Activated CD8-positive, alpha-beta memory T cell treated with anti-CD3 and anti-CD28 coated beads for 1 hour (primary cell): ENCODE measurements at places on chromosomes 12 and 14.

- DNase-seq: no peak
These were observed 2.0 kb downstream of the PTHLH start for GRCh38 chr12:27970401-27971120.

DNA sequence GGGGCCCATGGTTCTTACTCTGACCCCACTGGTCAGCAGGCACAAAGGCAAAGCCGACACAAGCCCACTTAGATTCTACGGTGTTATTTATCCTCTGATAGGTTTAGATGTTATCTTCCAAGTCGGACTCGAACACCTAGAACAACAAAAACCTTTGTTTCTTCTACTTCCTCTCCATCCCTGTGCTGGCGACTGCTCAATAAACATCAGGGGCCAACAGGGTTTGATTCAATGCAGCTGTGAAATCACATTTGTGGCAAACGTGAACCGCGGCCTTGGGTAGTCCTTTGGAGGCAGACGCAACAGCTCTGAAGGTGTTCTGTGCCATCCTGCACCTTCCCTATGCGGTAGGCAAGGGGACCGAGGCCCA lies 87.2 kb downstream of the CHGA start:
- DNase-seq: no peak

DNA sequence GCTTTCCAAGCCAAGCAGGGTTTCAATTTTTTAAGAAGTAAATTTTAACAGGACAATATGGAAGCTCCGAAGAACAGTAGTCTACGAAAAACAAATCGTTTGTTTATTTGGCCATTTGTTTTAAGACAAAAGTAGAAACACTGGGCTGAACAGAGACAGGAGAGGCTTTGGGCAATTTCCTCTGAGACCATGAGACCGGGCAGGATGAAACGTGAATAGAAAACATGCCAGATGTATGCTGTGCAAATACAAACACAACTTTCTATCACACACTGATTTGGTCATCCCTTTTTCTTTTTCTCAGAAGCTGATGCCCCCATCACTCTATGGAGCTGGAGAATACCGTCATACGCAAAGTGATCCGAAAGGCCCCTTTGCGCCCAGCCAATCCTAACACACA lies 1111.1 kb downstream of the BCL11B start:
- no peak for DNase-seq

- DNase-seq: no peak
These were observed 19.4 kb upstream of the LIMA1 start for GRCh38 chr12:50302686-50303085.

GRCh38 chr12:108446766-108447165 lies 68.3 kb upstream of the FICD start:
- no peak for DNase-seq

GRCh38 chr14:52366796-52367315 lies 52.7 kb downstream of the PTGER2 start:
- DNase-seq: no peak

DNA sequence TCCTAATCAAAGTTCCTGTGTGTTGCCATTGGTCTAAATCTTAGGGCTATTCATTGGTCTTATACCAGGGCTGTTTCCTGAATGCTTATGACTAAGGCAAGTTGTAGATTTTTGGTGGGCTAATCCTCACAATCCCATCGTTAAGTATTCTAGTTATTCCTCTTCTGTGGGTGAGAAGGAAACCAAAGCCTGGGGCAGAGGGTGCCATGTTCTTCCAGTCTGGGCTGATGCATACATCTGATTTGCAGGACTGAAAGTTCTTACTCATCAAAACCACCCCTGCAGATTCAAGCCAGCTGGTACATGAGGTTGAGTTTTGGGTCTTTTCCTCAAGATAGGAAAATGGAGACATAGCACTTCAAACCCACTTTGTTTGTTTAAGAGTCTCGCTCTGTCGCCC lies 25.7 kb downstream of the PPP1CC start:
- no peak for DNase-seq

GRCh38 chr12:115606040-115606439 lies 671.5 kb downstream of the MED13L start:
- no peak for DNase-seq

GRCh38 chr12:69120354-69120753 lies 119.0 kb upstream of the CPSF6 start:
- no peak for DNase-seq

- DNase-seq: no peak
These were observed 90.9 kb downstream of the B4GALNT3 start for GRCh38 chr12:550473-551260.

DNA sequence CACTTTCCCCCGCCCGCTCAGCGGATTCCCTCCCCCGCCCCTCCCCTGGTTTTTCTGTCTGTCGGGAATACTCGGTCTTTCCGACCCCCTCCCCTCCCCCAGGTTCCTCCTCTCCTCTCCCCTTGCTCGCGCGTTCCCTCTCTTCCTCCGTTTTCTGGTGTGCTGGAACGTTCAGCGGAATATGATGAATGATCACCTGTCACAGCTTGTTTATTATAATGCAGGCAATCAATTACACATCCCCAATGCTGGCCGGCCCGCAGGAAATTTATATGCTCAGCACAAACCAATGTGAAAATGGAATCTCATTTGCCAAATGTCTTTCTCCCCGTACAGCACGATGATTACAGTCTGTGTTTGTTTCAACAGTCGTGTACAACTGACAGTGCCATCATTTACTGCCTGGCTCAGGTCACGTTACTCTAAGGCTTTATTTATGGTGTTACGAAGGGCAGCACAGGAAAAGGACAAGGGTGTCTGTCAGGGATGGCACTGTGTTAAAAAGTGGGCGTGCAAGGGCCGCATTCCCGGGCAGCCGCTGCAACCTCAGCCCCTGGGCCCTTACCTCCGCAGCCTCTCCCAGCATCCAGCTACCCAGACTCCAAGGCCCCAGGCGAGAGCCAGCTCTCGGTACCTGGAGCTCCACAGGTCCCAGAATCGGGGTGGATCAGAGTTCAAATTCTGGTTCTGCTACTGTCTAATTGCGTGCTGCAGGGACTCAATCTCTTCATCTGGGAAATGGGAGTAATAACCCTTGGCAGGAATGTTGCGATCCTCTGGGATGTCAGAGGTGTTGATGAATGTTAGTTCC lies 24.7 kb upstream of the MAP1LC3B2 start:
- DNase-seq: no peak

- DNase-seq: peak; percentile 20
These were observed 24.9 kb downstream of the SLC6A12 start for GRCh38 chr12:188910-189621.

- DNase-seq: no peak
These were observed 56.1 kb downstream of the BMP4 start for GRCh38 chr14:53900499-53900898.

- DNase-seq: no peak
These were observed 336.4 kb downstream of the CCER1 start for GRCh38 chr12:90618586-90618985.
